GM23338 (cell line): ENCODE measurements at places on chromosomes 7 and 10.

DNA sequence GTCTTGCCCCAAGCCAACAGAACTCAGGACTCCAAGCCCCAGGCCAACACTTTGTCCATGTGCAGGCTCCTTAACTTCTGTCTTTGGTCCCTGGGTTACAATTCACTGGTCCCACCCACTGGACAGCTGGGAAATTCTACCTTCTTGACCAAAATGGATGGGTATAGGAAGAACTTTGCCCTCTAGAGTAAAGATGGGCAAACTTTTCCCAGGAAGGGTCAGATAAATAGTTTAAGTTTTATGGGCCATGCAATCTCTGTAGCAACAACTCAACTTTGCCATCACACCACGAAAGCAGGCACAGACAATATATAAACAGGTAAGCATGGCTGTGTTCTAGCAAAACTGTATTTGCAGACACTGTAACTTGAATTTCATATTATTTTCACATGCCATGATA lies 147.1 kb downstream of the PLXNA4 start:
- DNase-seq: no peak

DNA sequence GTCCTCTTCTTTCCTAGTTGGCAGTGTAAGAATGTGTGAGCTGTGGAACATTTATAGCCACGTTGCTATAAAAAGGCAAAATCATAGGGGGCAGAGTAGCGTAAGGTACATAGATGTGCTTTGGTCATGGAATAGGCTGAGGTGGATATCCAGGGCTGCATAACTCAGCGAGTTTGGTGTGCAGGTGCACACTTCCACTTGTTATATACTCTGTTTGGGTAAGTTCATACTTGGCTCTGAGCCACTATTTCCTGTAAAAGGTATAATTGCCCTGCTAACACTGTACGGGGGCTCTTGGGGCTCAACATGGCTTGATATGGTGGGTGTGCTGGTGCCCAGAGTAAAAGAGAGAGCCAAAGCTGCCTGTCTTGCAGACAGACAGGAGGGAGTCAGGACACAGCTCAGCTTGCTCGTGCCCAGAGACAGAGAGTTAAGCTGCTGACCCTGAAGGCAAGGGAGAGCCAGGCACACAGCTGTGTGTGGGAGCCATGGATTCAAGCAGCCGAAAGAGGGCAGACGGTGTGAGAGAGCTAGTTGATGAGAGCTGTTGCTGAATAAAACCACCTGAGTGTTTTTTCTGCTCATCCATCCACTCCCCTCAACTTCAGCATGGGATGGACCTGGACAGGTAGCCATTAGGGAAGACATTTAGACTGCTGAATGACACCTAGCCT lies 126.7 kb downstream of the DKK1 start:
- DNase-seq: peak; percentile 5

DNA sequence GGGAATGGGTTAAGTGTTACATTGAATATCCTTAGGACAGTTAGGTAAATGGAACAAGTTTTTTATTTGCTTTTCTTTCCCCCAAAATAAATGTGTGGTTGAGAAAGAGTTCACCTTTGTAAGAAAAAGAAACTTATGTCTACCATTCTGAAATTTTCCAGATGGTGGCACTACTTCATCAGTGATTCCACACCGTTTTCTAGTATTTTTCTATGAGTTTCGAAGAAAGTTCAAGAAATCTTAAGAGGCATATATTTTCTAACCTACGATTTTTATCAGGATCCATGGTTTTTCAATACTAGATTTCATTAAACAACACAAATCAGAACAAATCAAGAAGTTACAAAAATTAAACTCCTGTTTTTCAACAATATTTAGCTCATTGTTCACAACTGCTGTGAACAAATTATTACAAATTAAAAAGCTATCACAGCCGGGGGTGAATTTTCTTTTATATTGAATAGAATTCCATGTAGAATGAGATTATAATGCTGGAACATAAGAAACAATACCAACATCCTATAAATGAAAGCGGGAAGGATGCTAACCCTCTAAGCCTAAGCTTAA lies 163.1 kb upstream of the NPVF start:
- no peak for DNase-seq

DNA sequence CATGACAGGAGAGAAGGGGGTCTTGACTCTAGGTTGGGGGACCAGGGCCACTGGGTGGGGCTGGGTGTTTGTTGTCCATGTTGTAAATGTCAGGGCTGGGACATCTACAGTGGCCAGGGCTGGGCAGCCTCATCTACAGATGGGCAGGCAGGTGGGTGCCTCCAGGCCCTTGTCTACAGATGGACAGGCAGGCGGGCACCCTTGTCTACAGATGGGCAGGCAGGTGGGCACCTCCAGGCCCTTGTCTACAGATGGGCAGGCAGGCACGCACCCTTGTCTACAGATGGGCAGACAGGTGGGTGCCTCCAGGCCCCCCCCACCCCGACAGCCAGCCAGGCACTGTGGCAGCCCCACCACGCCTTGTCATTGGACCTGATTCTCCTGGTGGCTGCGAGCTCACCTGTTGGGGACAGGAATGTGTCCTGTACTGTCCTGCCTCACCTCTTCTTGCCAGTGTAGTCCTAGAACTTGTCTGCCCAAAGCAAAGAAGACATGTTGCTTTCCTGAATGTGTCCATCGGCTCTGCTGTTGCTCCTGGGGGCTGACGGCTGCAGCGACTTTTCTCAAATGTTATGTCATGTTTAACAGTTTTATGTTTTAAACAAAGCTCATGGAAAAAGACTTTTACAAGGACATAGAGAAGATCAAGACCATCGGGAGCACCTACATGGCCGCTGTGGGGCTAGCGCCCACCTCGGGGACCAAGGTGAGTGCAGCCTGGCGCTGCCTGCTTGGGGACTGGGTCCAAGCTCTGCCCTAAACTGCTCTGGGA lies 129.9 kb downstream of the ADCY1 start:
- DNase-seq: no peak
